ENCODE measurements at places on chromosomes 11 and 22.

DNA sequence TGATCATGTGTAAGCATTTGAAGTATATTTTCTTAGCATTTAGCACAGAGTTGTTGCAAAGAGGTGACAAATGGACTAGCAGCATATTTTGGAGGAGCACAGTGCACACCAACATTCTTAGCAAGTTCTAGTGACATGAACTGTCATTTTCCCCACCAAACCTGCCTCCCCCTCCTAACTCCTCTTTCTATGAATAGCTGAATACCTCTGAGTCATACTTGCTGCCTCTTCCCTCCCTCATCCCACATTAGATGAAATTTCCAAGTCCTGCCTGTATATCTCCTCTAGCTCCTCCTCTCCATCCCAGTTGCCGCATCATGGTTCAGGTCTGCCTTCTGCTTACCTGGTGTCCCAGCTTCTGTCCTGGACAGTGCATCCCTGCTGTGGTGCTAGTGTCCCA, 7.2 kb downstream of the OSBP2 start:
- H3K4me3 ChIP-seq: no peak overlapping the region
- no peaks in the 10 kb centered on the region for H3K27me3 ChIP-seq
- DNase-seq: no peak
- H3K36me3 ChIP-seq: no peaks in the 10 kb centered on the region
- no peaks in the 10 kb centered on the region for H3K4me1 ChIP-seq

- no peak overlapping the region for H3K4me3 ChIP-seq
- no peak overlapping the region for H3K27ac ChIP-seq
- no peak for DNase-seq
- H3K36me3 ChIP-seq: no peaks in the 10 kb centered on the region
Measured at GRCh38 chr11:90531001-90531400, 308.2 kb upstream of the CHORDC1 start.

- H3K27ac ChIP-seq: no peak overlapping the region
- H3K36me3 ChIP-seq: no peaks in the 10 kb centered on the region
- H3K4me1 ChIP-seq: peaks cover 14% of the 10 kb centered on the region
- H3K4me3 ChIP-seq: no peak overlapping the region
- no peak for DNase-seq
- H3K27me3 ChIP-seq: peaks cover 19% of the 10 kb centered on the region
Measured at GRCh38 chr11:124719534-124719933, 20.2 kb upstream of the NRGN start.

DNA sequence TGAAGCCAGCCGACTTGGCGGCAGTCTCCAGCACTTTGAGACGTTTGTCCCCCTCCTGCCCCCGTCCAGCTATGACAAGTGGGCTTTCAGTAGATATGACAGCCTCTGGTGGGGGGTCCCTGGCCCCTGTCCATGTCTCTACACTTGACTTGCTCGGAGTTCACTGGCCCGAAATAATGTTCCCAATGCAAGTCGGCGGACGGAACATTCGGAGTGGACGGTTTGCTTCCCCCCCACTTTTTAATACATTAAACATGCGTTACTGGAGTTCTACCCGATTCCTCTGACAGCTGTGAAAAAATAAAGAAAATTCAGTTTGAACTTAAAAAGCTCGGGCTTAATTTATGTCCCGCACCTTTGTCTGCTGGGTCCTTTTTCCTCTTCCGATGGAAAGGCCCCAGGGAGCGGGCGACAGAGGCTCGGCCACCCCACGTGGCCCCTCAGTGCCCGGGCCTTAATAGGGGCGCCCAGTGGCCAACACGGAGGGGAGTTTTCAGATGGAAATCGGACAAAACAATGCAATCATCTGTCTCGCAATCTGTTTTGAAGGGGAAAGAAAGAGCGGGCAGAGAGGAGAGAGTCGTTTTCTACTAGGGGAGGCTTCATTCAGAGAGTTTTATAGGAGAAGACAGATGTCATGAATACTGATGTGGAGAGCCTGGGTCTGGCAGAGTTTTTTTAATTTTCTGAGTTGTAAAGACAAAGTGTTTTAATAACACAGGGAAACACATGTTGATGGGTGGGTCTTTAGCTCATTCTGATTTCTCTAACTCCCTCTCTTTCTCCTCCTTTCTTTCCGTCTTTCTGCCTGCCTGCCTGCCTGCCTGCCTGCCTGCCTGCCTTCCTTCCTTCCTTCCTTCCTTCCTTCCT, 50.2 kb downstream of the SMIM38 start:
- no peak for DNase-seq
- H3K27me3 ChIP-seq: no peaks in the 10 kb centered on the region
- no peak overlapping the region for H3K4me3 ChIP-seq
- peaks cover 8% of the 10 kb centered on the region for H3K4me1 ChIP-seq
- no peak overlapping the region for H3K27ac ChIP-seq

- H3K27ac ChIP-seq: no peak overlapping the region
- H3K4me3 ChIP-seq: no peak overlapping the region
- H3K27me3 ChIP-seq: peaks cover 18% of the 10 kb centered on the region
- DNase-seq: no peak
- H3K4me1 ChIP-seq: no peaks in the 10 kb centered on the region
Measured at GRCh38 chr11:125426818-125427528, 69.1 kb downstream of the FEZ1 start.

DNA sequence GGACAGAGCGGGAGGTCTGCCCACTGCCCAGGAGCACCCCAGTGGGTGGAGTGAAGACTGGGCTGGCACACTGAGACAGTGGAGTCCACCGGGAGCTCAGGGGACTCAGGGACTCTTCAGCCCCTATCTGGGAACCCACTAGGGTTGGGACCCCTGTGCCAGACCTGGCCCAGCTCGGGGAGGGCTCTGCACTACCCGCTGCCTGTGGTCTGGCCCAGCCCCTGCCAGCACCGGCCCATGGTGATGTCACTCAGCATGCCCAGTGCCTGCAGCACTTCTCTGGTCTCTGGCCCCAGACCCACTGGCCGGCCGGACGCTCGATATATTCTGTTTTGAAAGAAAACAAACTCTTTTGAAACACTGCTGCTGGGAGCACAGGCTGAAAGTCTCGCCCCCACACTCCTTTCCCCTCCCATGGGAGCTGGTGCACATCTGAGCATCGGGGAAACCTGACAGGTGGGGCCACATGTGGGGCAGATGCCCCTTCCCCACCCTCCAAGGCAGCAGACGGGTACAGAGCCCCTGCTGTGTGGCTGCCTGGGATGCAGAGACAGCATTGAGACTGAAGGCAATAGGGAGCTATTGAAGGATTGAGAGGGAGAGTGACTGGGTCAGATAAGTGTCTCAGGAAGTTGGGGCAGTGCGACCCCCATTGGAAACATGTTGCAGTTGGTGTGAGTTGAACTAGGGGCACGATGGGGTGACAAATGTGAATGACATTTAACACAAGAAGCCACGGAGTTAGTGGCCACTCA, 62.9 kb downstream of the MYEOV start:
- no peak overlapping the region for H3K4me3 ChIP-seq
- DNase-seq: no peak
- no peak overlapping the region for H3K27ac ChIP-seq
- no peaks in the 10 kb centered on the region for H3K4me1 ChIP-seq

- no peak for DNase-seq
- no peak overlapping the region for H3K4me3 ChIP-seq
- no peak overlapping the region for H3K27ac ChIP-seq
- H3K36me3 ChIP-seq: peaks cover 50% of the 10 kb centered on the region
- H3K4me1 ChIP-seq: no peaks in the 10 kb centered on the region
Measured at GRCh38 chr22:17817511-17818065, 43.3 kb upstream of the BID start.

DNA sequence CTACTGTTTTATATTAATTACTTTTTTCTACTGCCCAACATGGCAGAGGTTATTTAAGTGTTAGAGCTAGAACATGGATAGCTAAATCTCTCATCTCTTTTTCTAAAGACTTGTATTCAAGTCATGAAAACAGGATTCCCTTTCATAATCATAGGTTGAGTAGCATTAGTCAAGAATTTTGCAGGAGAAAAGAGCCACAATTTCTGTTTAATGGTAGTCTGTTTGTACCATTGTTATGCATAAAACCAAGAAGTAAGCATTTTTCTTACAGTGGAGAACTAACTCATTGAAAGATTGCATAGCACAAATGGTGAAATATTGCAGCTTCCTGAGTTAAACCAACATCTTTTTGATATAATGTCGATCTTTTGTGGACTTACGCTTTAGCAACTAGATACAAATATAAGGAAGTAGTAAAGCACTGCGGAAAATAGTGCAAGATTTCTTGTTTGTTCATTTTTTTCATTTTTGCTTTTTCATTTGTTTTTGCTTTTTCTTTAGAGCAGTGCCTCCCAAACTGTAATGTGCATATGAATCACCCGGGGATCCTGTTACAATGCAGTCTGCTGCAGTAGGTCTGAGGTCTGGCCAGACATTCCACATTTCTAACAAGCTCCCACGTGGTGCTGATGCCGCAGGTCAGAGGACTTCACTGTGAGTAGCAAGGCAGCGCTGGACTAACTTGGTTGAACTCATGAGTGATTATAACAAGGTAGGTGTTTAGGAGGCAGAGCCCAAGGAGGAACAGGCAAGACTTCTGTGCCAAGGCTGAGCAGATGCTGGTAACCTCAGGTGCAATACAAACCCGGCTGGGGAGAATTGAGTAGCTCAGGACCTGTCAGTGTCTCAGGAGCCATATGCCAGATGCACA, 4.6 kb downstream of the ETS1 start:
- H3K27ac ChIP-seq: no peak overlapping the region
- no peak overlapping the region for H3K4me3 ChIP-seq
- H3K36me3 ChIP-seq: no peaks in the 10 kb centered on the region
- peaks cover 2% of the 10 kb centered on the region for H3K4me1 ChIP-seq

Data from common myeloid progenitor, CD34-positive (primary cell).